GM23338 (cell line): ENCODE measurements at places on chromosomes 4 and X.

DNA sequence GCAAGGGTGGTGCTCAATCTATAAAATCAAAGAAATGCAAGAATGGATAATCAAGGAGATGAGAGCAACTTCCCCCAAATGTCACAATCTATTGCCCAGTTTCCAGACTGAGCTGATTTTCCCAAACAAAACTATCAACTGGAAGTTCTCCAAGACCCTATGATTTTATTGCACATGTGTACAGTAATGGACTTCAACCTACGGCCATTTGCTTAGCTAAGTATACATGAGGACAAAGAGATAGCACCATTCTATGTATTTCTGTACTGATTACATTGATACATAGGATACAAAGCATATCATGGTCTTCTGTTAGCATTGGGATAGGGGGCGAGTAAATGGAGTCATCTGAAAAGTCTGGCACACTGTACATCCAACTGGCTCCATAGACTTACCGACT, 407.8 kb downstream of the GABRG1 start:
- no peaks in the 10 kb centered on the region for H3K36me3 ChIP-seq
- no peak overlapping the region for H3K4me3 ChIP-seq
- no peaks in the 10 kb centered on the region for H3K4me1 ChIP-seq
- H3K27me3 ChIP-seq, result no peaks in the 10 kb centered on the region
- H3K27ac ChIP-seq, result no peak overlapping the region

DNA sequence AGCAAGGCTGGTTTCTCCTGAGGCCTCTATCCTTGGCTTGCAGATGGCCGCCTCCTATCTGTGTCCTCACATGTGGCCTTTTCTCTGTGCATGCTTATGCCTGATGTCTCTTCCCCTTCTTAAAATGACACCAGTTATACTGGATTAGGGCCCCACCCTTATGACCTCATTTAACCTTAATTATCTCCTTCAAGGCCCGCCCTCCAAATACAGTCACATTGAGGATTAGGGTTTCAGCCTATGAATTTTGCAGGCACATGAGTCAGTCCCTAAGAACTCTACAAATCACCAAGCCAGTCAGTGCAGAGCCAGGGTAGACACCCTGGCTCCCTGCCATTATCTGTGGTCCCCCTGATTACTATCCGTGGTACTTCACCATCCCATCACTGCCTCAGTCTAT, 51.6 kb downstream of the MAML3 start:
- no peaks in the 10 kb centered on the region; the same call in 1 of the 2 replicates for H3K4me1 ChIP-seq
- DNase-seq, result no peak
- H3K27ac ChIP-seq, result no peak overlapping the region
- no peak overlapping the region for H3K4me3 ChIP-seq
- H3K36me3 ChIP-seq, result no peaks in the 10 kb centered on the region
- H3K27me3 ChIP-seq, result no peaks in the 10 kb centered on the region

- no peaks in the 10 kb centered on the region for H3K36me3 ChIP-seq
- DNase-seq, result peak; percentile 58
- peaks cover 37% of the 10 kb centered on the region for H3K4me1 ChIP-seq
- peak overlapping the region; percentile 58 for H3K4me3 ChIP-seq
- peaks cover 97% of the 10 kb centered on the region for H3K27me3 ChIP-seq
These were observed 4.2 kb upstream of the LEF1 start for GRCh38 chr4:108172753-108173598.

- H3K36me3 ChIP-seq, result peaks cover 55% of the 10 kb centered on the region
- peak overlapping the region; percentile 53; the same call in 1 of the 2 replicates for H3K27ac ChIP-seq
- no peak overlapping the region for H3K4me3 ChIP-seq
- no peaks in the 10 kb centered on the region for H3K27me3 ChIP-seq
These were observed 47.3 kb downstream of the DHX15 start for GRCh38 chr4:24537025-24537424.

DNA sequence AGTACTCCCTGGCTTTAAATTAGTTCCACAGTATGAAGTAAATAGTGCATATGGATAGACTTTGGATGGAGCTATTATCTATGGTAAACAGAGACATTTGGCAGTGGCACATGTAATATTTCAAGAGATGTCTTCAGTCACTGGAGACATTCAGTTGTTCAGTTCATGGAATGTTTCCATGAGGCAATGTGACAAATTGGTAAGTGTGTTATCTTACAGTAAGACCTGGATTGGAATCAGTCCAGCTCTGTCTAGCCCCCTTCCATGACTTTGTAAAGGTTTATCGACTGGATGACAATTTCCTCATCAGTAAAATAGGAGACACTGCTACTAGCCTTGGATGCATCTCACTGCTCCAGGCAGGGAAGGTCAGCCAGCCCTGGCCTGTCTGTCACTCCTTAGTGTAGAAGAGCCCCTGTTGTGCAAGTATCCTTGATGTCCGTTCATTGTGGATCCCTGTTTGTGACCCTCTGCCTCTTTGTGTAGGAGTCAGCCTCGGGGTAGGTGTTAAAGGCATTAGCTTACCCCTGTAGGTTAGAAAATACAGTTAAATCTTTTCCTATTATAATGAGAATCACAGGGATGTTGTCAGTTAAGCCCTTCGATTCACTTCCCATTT, 335.9 kb downstream of the ANK2 start:
- H3K4me1 ChIP-seq, result no peaks in the 10 kb centered on the region
- H3K27me3 ChIP-seq, result no peaks in the 10 kb centered on the region
- no peak for DNase-seq
- no peak overlapping the region for H3K27ac ChIP-seq
- no peak overlapping the region for H3K4me3 ChIP-seq

GRCh38 chr4:16884673-16885460, 13.6 kb downstream of the LDB2 start:
- no peak overlapping the region for H3K27ac ChIP-seq
- DNase-seq, result peak; percentile 52
- no peaks in the 10 kb centered on the region for H3K27me3 ChIP-seq
- peaks cover 7% of the 10 kb centered on the region; the same call in 1 of the 2 replicates for H3K36me3 ChIP-seq

DNA sequence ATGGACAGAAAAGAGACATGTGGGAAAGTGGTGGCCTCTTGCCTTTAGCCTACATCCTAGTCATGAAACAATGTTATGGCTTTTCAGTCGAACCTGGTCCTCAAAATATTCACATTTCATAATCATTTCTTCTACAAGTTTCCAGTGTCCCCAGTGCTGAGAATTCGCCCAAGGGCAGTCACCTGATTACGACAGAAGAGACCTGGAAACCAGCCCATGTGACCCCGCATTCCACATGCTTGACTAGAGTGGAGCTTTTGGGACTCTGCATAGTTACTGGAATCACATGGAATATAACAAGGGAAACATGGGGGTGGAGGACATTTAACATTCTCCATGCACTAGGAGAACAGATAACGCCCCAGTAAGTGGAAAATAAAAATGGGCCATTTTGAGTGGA, 100.1 kb downstream of the PPARGC1A start:
- no peak overlapping the region for H3K4me3 ChIP-seq
- no peak for DNase-seq
- H3K36me3 ChIP-seq, result no peaks in the 10 kb centered on the region
- no peak overlapping the region for H3K27ac ChIP-seq

DNA sequence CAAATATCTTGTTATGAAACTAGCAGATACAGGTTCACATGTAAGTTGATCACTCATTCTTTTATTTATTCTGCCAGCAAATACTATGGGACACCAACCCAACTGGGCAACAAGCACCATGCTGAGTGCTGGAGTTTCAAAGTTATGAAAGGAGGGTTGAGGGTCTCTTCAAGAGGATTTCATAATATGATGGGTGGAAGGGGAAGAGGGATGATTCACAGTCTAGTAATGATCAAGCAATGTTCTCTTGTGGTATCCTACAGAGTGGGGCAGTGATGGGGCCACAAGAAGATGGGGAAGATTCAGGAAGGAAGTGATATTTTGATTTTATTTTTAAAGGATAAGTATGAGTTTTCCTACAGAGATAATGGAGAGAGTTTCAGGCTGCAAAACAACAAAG, 46.2 kb upstream of the TXK start:
- no peak overlapping the region for H3K4me3 ChIP-seq
- no peak for DNase-seq
- H3K4me1 ChIP-seq, result peaks cover 15% of the 10 kb centered on the region
- H3K27ac ChIP-seq, result no peak overlapping the region
- H3K36me3 ChIP-seq, result no peaks in the 10 kb centered on the region
- H3K27me3 ChIP-seq, result no peaks in the 10 kb centered on the region

DNA sequence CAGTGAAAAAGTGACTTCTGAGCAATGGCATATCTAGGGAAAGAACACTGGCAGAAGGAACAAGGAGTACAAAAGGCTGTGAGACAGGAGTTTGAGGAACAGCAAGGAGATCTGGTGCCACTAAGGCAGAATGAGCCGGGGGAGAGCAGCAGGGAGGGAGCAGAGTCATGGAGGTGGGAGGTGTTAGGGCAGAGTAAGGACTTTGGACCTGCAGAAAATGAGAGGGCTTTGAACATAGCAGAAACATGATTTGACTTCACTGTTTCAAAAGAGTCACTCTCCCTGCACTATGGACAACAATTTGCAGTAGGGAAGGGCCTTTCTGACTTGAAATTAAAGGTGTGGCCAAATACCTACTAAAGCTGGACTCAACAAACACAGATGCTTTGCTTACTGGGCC, 356.2 kb downstream of the ADGRL3 start:
- no peaks in the 10 kb centered on the region for H3K36me3 ChIP-seq
- no peak overlapping the region for H3K4me3 ChIP-seq
- 0 out of 2 replicates have a peak, but pooled peaks cover 15% of the 10 kb centered on the region for H3K4me1 ChIP-seq

- H3K27ac ChIP-seq, result no peak overlapping the region
- no peaks in the 10 kb centered on the region for H3K27me3 ChIP-seq
- no peak overlapping the region for H3K4me3 ChIP-seq
These were observed 71.1 kb downstream of the MAP9 start for GRCh38 chr4:155305619-155306018.

GRCh38 chr4:20219521-20219920, 32.2 kb upstream of the SLIT2 start:
- no peak overlapping the region for H3K27ac ChIP-seq
- no peaks in the 10 kb centered on the region for H3K27me3 ChIP-seq
- H3K36me3 ChIP-seq, result no peaks in the 10 kb centered on the region
- H3K4me3 ChIP-seq, result no peak overlapping the region
- DNase-seq, result no peak

GRCh38 chrX:63652086-63652765, 132.8 kb downstream of the ARHGEF9 start:
- no peak overlapping the region for H3K27ac ChIP-seq
- no peaks in the 10 kb centered on the region for H3K36me3 ChIP-seq
- H3K4me3 ChIP-seq, result no peak overlapping the region
- no peak for DNase-seq

- H3K4me1 ChIP-seq, result no peaks in the 10 kb centered on the region
- no peaks in the 10 kb centered on the region for H3K27me3 ChIP-seq
- DNase-seq, result no peak
- H3K27ac ChIP-seq, result no peak overlapping the region
These were observed 144.3 kb upstream of the STX18 start for GRCh38 chr4:4685810-4686795.

- H3K36me3 ChIP-seq, result no peaks in the 10 kb centered on the region
- DNase-seq, result no peak
- no peaks in the 10 kb centered on the region for H3K27me3 ChIP-seq
- no peaks in the 10 kb centered on the region; the same call in 1 of the 2 replicates for H3K4me1 ChIP-seq
- no peak overlapping the region for H3K4me3 ChIP-seq
These were observed 298.6 kb upstream of the LDB2 start for GRCh38 chr4:17197070-17197469.

DNA sequence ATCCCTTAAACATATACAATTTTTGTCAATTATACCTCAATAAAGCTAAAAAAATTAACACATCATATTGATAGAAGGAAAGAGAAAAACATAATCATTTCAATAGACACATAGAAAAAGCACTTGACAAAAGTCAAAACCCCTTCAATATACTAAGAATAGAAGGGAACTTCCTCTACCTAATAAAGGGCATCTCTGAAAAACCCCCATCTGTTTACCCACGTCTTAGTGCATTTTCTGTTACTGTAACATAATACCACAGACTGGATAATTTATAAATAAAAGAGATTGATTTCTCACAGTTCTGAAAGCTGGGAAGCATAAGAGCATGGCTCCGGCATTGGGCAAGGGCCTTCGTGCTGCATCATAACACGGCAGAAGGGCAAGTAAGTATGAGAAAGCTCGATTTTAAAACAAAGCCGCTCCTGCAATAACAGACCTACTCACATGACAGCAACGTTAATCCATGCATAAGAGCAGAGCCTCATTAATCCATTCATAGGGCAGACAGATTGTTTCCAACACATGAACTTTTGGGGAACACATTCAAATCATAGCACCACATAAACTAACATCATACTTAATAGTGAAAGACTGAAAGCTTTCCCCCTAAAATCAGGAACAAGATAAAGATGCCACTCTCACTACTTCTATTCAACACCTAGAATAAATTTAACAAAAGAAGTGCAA, 15.7 kb downstream of the STEEP1 start:
- no peaks in the 10 kb centered on the region for H3K4me1 ChIP-seq
- no peaks in the 10 kb centered on the region for H3K27me3 ChIP-seq
- H3K27ac ChIP-seq, result no peak overlapping the region
- no peaks in the 10 kb centered on the region for H3K36me3 ChIP-seq
- no peak for DNase-seq

DNA sequence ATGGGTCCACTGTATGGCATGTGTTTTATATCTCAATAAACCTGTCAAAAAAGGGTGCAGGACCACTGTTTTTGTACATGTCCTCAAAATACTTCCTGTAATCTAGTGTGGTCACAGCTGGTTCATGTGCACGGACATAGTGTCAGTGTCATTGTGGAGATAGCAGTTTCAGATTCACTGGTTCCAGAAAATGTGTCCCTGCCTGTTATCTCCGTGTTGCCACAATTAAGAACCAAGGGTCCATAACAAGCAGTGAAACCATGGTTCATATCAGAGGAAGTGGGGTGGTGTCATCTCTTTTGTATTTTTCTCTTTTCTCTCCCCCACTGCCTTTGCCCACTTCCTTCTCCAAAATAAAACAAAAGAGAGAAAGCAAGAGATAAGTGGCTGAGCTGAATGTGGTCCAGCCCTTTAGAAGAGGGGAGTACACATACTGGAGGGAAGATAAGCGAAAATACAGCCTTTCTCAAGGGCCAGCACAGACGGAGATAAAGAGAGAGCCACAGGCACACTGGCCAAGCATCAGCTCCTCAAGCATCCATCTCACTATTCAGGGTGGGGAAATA, 51.2 kb downstream of the TBL1X start:
- no peak for DNase-seq
- no peaks in the 10 kb centered on the region for H3K27me3 ChIP-seq
- H3K27ac ChIP-seq, result no peak overlapping the region
- no peaks in the 10 kb centered on the region for H3K4me1 ChIP-seq
- no peak overlapping the region for H3K4me3 ChIP-seq

DNA sequence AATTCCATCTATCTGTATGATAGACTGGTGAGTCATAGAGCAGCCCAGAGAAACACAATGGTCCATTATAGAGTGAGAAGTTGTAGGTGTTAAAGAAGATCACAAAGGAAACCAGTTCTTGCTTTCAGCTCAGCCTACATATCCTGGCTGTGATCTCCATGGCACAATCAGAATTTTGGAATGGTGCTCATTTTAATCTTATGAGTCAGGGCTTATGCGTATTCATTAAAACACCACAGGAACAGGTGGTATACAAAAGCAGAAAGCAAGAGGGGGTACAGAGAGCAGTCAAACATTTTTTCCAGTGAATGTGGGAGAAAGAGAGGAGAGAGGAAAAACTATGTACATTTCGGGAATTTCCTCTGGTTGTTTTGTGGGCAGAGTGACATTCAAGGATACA, 126.9 kb downstream of the MFAP3L start:
- no peak for DNase-seq
- H3K4me1 ChIP-seq, result no peaks in the 10 kb centered on the region
- H3K27me3 ChIP-seq, result no peaks in the 10 kb centered on the region
- H3K4me3 ChIP-seq, result no peak overlapping the region
- no peaks in the 10 kb centered on the region for H3K36me3 ChIP-seq
